HuH-7 (cell line): ENCODE measurements at places on chromosomes 1 and 21.

DNA sequence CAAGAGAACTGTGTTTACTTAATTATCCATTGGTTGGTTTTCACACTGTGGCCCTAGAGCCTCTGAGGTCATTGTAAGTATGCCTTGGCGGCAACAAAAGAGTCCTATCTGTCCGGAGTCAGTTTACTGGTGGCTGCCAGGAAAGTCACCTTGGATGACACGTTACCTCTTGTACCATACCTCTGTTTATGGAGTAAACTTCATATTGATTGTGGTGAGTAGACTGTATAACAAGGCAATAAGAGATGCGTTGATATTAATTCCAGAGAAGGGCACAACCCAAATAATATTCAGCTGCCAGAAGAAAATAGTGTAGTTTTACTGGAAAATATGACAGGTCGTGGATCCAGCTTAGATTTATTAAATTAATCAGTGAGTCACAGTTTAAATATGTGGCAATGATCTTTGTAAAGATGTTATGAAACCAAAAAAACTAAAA is 20.4 kb upstream of the KIF14 start:
- DNase-seq, result no peak

GRCh38 chr21:36839735-36840134 is 126.7 kb downstream of the HLCS start:
- DNase-seq, result no peak

DNA sequence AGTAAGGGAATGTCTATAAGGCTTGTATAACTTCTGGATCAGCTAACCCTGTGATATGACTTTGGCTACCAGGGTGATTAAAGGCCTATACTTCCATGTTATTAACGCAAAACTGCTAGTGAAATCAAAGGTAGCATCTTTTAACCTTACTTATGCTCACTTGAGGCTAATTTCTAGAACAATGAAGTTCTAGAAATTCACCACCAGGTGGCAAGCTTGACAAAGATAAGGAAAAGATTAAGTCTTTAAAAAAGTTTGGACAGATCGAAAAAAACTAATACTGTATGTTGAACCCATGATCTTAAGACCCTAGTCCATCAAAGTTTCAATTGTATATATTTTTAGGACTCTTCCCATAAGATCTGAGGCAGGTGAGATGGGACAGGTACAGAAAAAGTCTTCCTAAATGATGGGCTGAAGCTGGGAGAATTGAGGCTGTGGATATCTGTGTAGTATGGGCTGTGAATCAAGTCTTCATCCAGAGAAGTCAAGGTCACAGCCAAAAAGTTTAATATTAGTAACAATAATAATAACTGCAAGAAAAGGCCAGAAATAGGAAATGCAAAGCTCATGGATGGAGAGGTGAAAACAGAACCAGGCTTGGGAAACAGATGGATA is 18.8 kb downstream of the KYAT3 start:
- DNase-seq, result no peak

DNA sequence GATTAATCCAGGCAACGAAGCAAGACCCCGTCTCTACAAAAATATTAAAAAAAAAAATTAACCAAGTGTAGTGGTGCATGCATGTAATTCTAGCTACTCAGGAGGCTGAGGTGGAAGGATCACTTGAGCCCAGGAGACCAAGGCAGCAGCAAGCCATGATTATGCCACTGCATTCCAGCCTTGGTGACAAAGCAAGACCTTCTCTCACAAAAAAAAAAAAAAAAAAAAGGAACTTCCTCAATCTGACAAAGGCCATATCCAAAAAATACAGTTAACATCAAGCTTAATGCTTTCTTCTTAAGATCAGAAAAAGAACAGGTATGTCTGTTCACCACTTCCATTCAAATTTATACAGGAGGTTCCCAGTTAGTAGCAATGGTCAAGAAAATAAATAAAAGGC is 54.4 kb downstream of the EVI5 start:
- DNase-seq, result no peak

- DNase-seq, result no peak
Measured at GRCh38 chr1:61111084-61112004, 29.0 kb downstream of the NFIA start.

DNA sequence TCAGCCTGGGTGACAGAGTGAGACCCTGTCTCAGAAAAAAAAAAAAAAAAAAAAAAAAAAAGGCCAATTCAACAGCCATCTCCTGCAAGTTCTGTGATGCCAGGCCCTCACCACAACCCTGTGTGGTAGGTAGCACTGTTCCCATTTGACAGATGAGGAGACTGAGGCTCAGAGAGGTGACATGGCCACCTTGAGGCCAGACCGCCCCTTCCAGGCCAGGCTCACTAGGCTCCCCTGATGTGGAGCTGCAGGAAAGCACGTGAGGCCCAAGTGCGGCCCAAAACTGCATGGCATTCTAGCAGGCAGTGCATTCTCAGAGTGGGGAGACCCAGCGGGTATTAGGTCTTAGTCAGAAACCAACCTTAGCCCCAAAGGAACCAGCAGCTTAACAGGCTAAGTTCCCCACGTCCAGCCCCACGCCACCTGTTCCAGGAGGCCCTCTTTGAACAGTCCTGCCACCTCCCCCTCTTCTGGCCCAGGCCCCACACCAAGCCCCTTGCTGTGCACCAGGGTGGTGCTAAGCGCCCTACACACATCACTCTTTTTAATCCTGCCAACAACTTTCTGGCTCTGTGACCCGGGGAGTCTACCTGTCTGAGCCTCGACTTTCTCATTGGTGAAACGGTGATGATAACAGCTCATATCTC is 11.7 kb upstream of the ECE1 start:
- DNase-seq, result no peak

DNA sequence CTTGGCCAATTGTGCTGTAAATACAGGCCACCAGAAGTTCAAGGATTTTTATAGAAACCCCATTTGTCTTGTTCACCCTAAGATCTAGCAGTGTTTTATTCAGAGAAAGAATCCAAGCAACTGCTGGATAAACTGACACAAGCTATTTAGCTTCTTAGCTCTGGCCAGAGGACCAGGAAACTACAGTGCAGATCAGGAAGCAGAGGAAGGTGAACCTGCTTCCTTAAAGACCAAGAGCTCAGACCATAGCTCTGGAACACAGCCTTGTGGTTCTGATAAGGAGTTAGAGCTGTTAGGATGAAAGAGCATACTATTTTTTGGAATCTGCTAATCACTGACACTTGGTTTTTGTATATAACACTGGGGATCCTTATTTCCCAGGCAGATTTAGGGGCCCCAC is 5.2 kb upstream of the CCDC17 start:
- DNase-seq, result no peak

DNA sequence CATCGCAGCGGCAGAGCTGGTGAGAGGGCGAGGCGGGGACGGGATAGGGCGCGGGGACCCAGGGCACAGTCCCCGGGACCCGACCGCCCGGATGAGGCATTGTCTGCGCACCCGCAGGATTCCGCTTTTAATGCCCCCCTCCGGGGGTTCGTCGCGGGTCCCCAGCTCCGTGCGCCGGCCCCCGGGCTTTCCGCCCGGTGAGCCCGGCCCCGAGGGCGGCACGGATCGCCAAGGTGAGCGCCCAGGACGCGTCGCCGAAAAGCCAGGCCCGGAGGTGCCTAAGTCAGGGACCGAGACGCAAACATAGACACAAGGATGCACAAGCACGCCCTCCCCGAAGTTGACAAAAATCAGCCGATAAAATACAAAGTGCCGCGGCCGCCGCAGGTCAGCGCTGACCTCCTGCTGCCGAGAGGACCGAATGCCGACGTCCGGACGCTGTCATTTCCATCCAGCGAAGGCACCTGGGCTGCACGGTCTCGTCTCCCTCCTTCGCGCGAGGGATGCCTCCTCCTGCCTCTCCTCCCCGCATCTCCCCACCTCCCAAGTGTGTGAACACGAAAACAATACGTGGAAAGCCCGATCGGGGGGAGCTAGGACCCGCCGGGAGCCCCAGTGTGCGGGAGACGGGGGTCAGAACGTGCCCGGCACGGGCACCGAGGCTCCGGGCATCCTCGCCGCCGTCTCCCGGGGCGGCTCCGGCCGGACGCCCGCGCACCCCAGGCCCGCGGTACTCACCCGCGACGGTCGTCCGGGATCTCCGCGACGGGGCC is 101.1 kb upstream of the SOD1 start:
- no peak for DNase-seq

GRCh38 chr1:160750608-160751007 is 11.6 kb downstream of the SLAMF7 start:
- DNase-seq, result no peak

- DNase-seq, result no peak
Measured at GRCh38 chr1:221823149-221823548, 81.3 kb upstream of the DUSP10 start.

GRCh38 chr1:9314111-9314510 is 21.4 kb downstream of the SPSB1 start:
- DNase-seq, result no peak

- DNase-seq, result no peak
Measured at GRCh38 chr1:170741678-170742077, 77.7 kb downstream of the PRRX1 start.

- DNase-seq, result no peak
Measured at GRCh38 chr1:8249838-8250237, 68.1 kb upstream of the SLC45A1 start.

- DNase-seq, result no peak
Measured at GRCh38 chr1:235442788-235443429, 61.3 kb downstream of the B3GALNT2 start.

DNA sequence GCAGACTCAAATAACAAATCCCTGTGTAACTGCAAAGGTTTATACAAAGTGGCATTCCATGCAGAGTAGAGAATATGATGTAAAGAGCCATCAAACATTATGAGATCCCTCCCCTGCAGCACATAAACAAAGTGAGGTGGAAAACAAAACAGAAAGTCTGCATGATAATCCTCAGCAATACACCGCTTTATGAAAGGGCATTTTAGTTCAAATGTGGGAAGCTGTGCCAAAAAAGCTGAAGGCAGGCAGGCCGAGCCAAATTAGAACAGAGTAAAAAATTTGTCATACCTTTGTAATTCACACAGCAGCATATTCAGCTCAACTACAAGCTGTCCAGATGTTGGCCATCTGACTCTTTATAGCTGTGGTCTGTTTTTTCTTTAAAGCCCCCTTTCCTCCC is 113.5 kb downstream of the LHX9 start:
- DNase-seq, result no peak

DNA sequence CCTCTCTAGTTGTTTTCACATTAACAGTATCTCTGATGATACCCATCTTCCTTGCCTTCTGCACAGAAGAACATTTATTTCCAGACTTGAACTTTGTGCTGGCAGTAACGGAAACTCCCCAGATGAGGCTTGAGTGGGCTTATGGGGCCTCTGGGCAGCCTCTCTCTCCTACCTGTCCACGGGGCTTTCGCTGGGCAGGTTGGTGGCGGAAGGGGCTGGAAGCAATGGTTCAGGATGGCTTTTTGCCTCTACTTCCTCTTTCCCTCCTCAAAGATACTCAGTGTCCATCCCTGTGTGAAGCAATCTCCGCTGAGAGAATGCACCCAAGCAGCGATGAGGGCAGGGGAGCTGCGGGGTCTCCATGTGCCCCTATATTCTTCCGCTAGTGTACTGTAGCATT is 348.2 kb downstream of the HLX start:
- no peak for DNase-seq

GRCh38 chr1:171610385-171610784 is 11.7 kb upstream of the MYOCOS start:
- DNase-seq, result no peak

DNA sequence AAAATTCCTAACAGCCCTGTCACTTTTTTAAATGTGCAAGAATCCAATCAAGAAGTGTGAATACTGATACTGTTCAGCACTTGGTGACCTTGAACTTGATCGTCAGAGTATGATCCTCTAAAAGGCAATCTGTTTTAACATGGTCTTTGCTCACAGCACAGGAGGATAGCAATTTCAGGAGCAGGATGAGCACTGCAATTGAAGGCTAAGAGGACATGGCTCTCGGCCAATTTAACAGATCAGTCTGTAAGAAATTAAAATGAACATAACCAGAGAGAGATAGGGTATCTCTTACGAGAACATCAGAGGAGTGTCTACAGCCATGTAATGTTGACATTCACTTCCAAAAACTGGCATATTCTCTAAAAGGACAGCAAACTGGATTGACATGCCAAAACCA is 243.1 kb downstream of the LTN1 start:
- DNase-seq, result no peak

DNA sequence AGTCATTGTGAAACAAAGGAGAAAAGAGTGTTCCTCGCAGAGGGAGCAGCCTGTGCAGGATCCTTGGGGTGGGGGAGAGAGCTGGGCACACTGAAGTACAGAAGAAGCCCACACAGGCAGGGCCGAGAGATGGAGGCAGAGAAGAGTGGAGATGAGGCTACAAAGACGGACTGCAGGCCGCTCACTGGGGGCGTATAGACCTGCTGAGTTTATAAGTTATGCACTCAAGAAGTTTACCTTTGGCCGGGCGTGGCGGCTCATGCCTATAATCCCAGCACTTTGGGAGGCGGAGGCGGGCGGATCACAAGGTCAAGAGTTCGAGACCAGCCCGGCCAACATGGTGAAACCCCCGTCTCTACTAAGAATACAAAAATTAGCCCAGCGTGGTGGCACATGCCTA is 7.6 kb upstream of the SLAMF9 start:
- DNase-seq, result no peak

DNA sequence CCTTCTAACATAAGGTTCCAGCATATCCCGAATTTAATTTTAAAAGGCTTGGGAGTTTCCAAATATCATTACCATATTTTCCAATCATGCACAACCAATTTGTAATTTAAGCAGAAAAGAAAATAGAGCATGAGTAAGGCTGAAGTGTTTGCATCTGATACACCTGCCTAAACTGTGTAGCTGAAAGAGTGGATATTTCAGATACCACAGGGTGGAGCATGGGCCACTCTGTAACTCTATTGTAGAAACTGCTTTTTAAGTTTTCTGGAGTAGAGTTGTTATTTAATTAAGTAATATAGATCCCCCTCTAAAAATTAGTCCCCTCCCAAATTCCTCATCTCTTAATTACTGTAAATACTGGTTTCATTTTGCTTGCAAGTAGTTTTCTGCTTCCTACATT is 199.8 kb downstream of the USP25 start:
- no peak for DNase-seq

DNA sequence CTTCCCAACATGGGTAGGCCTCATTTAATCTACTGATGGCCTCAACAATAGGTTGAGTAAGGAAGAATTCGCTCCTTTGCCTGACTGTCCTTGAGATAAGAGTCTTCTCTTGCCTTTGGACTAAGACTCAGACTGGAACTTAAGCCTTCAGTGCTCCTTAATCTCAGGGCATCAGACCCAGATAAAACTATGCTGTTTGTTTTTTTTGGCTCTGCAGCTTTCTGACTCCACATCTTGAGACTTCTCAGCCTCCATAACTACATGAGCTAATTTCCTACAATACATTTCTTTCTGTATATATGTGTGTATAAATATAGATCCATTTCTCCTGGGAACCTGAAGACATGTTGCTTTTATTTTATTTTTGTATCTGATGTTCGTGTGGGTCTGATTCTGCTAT is 1470.7 kb upstream of the PRMT6 start:
- DNase-seq, result no peak

- no peak for DNase-seq
Measured at GRCh38 chr1:36572906-36573305, 90.2 kb upstream of the CSF3R start.
